CD4-positive, alpha-beta T cell treated with Interferon alpha-2 for 1 hour (primary cell): ENCODE measurements at places on chromosomes 12 and 14.

- no peak for DNase-seq
Measured at GRCh38 chr14:34632411-34632978, 2.5 kb upstream of the SNX6 start.

GRCh38 chr14:76876076-76876475, 49.9 kb downstream of the LRRC74A start:
- peak; percentile 48 for DNase-seq

GRCh38 chr12:117279606-117280005, 81.8 kb downstream of the NOS1 start:
- DNase-seq, result no peak

DNA sequence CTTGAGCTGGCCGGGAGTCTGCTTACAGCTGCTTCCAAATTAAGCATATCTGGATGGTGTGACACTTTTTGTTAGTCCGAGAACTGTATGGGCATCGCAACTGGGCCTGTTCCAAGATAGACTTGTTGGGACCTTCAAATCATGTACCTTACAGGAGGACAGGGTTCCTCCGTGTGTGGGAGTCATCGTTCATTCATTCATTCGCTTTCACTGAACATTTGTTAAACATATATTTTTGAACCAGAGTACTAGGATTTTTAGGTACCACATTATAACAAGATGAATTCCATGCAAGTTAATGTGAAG, 387 bp upstream of the IPO8 start:
- no peak for DNase-seq

GRCh38 chr12:54475537-54475936, 2.1 kb upstream of the GTSF1 start:
- no peak for DNase-seq
